Activated CD4-positive, alpha-beta T cell treated with anti-CD3 and anti-CD28 coated beads for 24 hours (primary cell): ENCODE measurements at places on chromosomes 12 and 14.

DNA sequence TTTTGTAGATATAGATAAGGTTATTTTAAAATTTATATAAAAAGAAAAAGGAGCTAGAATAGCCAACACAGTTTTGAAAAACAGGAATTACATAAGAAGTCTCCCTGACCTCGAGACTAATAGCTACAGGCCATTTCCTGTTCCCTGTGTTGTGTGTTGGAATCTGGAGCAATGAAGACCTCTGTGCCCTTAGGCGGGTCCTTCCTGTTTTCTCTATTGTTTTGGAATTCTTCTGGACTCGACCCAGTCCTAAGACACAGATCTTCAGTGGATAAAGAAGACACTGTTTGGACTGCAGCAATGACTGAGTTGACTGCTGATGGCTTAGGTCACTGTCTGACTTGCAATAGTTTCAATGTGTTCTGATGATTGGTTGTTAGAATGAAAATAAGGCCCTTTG, 26.2 kb downstream of the SNRPF start:
- DNase-seq = no peak

DNA sequence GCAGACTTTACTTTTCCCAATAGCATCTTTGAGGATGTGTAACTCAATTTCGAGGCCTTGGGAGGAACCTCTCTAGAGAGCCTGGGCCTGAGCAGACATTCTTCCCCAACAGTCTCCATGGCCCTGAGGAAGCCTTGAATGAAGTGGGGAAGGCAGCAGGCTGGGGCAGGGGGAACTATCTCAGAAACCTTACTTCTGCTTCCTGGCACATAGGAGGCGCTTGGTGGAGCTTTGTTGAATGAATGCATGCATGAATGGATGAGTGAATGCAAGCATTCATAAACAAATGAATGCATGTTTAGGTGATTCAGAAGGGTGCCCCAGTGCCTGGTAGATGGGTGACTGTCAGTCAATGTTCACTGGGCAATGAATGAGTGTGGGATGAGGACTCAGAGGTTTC, 58.3 kb downstream of the GALNT16 start:
- DNase-seq = no peak

DNA sequence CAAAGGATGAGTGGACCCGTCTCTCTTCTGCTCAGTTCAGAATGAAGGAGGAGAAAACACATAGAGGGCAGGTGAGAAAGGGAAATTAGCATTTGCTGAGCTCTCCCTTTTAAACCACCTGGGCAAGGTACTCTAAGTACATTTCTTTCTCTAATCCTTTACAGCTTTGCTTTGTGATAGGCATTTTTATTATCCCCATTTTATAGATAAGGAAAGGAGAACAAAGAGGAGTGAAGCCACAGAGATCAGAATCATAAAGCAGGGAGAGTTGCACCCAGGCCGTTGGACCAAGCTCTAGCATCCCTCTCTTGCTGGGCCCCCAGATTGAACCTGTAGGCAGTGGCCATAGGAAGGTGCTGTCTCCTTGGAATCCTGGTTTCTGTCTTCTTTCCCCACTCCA, 47.0 kb downstream of the VCPKMT start:
- no peak for DNase-seq

GRCh38 chr12:130880411-130880885, 8.6 kb downstream of the RAN start:
- no peak for DNase-seq

- no peak for DNase-seq
Measured at GRCh38 chr14:104843442-104844305, 21.4 kb upstream of the CEP170B start.

DNA sequence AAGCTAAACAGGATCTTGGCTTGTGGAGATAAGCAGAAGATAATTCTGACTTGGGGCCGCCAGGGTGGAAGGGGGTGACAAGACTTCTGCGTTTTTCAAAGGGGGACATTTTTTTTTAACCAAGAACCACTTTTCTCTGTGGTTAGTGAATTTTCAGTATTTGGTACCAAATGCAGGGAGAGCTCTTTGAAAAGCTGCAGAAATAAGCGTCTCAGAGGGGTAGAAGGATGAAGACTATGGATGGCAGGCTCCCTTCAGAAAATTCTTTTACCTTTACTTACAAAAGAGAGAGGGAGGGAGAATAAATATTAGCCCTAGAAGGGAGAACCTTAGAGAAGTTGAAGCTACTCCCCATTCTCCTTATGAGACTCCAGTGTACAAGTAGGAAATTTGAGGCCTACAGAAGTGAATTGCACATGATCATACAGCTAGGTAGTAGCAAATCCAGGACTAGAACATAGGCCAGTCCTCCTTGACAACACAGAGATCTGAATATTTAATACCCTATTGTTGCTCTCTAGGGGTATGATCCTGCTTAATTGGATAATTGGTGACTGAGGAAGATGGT, 840 bp downstream of the MRPL52 start:
- no peak for DNase-seq

GRCh38 chr12:124795081-124795948, 68.3 kb downstream of the SCARB1 start:
- DNase-seq = no peak

GRCh38 chr12:117845271-117845904, 123.4 kb downstream of the KSR2 start:
- DNase-seq = no peak

- DNase-seq = no peak
Measured at GRCh38 chr12:117322428-117322827, 39.0 kb downstream of the NOS1 start.

DNA sequence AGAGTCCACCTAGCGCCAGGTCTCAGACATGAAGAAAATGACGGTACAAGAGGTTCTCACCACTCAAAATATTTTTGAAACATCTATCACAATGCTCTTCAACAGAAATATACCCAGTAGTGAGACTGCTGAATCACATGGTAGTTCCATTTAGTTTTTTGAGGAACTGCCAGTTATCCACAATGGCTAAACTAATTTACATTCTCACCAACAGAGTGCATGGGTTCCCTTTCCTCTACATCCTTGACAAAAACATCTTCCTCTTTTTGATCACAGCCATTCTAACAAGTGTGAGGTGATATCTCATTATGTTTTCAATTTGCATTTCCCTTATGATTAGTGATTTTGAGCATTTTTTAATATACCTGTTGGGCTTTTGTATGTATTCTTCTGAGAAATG, 5.7 kb upstream of the GPR65 start:
- no peak for DNase-seq

- peak; percentile 18 for DNase-seq
Measured at GRCh38 chr12:122499991-122500684, 594 bp downstream of the ZCCHC8 start.

- DNase-seq = no peak
Measured at GRCh38 chr12:75236206-75236605, 26.6 kb upstream of the KCNC2 start.

GRCh38 chr12:112532106-112532505, 113.4 kb downstream of the PTPN11 start:
- DNase-seq = no peak

DNA sequence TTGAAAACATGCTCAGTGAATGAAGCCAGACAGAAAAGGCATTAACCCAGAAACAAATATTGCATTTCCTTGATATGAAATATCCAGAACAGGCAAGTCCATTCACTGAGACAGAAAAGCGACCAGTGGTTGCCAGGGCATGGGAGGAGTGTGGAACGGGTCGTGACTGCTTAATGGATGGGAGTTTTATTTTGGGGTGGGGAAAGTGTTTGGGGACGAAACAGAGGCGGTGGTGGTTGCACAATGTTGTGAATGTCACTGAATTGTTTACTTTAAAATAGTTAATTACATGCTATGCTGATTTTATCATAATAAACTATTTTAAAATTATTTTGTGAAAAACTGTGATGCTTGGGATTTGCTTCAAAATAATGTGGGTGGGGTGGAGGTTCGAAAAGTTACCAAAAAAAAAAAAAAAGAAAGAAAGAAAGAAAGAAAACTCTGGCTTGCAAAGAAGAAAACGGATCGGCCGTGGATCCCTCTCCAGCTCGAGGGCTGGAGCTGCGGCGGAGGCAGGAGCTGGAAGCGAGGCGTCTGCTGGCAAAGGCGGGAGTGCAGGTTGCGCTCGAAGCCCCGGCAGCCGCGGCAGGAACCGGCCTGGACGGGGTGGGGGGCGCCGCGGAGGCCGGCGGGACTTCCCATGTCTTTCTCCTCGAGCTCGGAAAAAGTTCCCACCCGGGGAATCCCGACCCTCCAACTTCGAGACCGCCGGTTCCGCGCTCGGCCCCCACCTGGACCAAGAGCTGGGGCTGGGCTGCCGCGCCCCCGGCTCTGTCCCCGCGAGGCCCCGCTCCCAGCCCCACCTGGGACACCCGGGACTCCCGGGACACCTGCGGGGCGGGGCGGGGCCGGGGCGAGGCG, 524 bp upstream of the P2RX2 start:
- DNase-seq = no peak

DNA sequence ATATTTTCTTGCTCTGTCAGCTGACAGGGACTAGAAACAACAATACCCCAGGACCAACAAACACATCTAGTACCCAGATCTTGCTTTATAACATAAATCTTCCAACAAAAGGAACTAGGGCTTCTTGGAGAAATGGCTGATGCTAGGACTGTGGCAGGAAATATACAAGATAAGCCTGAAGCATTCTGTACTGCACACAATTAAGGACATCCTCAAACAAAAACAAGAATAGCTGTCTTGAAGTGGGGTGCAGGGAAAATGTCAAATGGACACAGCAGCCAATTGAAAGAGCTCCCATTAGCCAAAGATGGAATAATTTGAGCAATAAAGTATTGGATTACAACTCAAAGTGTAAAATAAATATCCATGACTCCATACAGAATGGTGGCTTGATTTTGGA, 50.0 kb downstream of the LGMN start:
- DNase-seq = no peak

DNA sequence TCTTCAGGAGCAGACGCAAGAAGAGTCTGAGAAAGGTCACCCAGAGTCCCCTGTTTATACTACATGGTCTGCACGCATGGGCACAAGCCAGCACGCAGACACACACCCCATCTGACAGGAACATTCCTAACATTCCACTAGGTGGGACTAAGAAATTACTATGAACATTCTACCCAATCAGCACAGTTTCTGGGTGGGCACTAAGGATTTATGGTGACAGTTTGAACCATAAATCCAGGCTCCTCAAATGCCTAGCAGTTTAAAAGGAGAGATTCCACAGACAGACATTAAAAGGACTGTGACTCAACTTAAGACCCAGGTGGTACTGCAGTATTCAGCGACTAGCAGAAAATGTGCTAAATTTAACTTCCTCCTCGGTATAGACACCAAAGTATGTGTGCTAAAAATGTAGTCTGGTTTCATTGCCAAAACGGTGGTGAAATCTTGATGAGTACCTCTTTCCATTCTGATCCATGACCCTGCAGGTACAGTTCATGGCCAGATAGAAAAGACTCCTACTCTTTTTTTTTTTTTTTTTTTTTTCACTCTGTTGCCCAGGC, 16.2 kb downstream of the ABHD4 start:
- DNase-seq = no peak

- no peak for DNase-seq
Measured at GRCh38 chr14:64185184-64185583, 109.0 kb downstream of the ESR2 start.

- DNase-seq = no peak
Measured at GRCh38 chr12:96425321-96425720, 25.1 kb upstream of the CDK17 start.

- no peak for DNase-seq
Measured at GRCh38 chr14:91554535-91555332, 44.6 kb upstream of the PPP4R3A start.

- peak; percentile 35 for DNase-seq
Measured at GRCh38 chr12:104457746-104458693, 1.3 kb downstream of the CHST11 start.

- no peak for DNase-seq
Measured at GRCh38 chr12:80188576-80188975, 89.2 kb downstream of the OTOGL start.

DNA sequence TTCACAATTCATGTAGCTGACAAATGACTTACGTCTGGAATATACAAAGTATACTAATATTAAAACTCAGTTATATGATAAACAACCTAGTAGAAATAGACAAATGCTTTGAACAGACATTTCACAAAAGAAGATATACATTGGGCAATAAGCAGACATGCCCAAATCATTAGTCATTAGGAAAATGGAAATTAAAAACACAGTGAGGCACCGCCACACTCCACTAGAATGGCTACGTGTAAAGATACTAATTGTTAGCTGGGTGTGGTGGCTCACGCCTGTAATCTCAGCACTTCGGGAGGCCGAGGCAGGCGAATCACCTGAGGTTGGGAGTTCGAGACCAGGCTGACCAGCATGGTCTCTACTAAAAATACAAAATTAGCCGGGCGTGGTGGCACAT, 248.9 kb upstream of the TMEM132C start:
- no peak for DNase-seq

DNA sequence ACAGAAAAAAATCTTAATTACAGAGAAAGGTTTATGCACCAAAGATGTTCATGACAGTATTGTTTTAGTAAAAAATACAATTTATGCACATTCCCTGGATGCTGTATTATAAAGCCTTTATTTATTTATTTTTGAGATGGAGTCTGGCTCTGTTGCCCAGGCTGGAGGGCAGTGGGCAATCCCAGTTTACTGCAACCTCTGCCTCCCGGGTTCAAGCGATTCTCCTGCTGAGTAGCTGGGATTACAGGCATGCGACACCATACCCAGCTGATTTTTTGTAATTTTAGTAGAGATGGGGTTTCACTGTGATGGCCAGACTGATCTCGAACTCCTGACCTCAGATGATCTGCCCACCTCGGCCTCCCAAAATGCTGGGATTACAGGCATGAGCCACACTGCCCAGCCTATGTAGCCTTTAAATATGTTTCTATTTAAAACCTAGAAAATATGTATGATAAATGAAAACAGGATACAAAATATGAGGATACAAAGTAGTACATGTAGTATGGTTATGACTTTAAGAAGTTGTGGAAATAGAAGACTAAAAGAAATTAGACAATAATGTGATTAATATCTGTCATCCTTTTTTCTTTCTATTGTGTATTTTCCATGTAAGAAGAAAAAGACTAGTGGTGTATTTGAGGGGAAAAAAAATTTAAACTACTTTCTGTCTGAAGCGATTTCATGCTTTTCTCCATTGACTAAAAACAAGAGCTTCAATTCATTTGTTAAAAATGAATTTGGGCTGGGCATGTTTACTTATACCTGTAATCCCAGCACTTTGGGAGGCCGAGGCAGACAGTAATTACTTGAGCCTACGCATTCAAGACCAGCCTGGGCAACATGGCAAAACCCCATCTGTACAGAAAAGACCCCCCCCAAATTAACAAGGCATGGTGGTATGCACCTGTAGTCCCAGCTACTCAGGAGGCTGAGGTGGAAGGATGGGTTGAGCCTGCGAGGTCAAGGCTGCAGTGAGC, 13.1 kb downstream of the ATF1 start:
- DNase-seq = no peak

DNA sequence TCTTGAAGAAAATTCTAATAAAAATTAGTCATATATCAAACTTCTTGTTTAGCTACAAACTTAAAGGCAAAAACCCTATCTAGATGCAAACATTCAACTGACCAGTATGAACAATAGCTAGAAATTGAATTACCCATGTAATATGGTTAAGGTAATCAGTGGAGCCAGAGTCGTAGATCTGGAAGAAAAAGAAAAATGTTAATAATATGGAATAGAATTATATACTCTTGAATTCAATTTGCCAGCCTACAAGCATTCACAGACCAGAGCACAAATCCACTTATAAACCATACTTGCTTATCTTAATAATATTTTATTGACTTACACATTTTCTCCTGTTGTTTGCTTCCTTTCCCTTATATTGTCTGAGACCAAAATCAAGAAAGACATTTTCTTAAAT, 7.7 kb upstream of the HEATR5A start:
- DNase-seq = no peak
